ENCODE measurements at places on chromosomes 6 and 20.

GRCh38 chr20:49631856-49632418 is 64.0 kb upstream of the PTGIS start:
- DNase-seq, result no peak

DNA sequence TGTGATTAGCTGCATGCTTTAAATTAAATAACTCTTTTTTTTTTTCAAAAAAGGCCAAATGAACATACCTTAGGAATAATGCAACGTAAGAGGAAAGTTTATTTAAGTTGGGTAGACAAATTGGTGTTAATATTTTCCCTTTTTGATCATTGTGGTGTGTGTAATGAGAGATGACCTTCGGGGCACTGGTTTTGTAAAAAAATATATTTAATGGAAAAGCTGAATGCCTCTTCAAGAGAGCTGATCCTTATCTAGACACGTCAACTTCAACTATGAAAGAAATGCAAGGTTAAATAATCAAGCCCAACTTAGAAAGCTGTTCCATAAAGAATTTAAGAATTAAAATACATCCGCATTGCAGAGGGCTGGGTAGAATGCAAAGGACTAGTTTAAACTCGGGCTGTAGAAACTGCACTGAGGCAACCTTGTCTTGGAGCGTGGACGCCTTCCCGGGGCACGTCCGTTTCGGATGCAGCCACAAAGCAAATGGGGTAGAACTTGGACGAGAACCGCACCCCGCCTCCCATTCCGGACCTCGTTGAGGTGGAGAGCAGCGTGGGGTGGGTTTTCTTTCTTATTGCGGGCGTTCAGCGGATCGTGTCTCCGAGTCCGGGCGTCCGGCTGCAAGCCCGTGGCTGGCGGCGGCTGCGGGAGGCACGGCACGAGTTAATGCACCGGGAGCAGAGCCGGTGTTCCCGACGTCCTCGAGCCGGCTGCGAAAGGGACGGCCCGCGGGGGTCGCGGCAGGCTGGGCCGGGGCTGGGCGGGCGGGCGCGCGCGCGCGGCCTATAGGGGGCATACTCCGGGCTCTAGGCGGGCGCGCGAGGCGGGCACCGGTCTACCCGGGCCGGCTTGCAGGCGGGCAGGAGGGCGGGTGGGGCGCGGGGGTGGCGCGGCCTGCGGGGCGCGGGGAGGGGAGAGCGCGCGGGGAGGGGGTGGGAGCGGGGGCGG is 1.9 kb downstream of the JARID2 start:
- DNase-seq, result peak; percentile 72

- DNase-seq, result peak; percentile 26
These were observed 2.1 kb upstream of the VSX1 start for GRCh38 chr20:25083773-25084625.

DNA sequence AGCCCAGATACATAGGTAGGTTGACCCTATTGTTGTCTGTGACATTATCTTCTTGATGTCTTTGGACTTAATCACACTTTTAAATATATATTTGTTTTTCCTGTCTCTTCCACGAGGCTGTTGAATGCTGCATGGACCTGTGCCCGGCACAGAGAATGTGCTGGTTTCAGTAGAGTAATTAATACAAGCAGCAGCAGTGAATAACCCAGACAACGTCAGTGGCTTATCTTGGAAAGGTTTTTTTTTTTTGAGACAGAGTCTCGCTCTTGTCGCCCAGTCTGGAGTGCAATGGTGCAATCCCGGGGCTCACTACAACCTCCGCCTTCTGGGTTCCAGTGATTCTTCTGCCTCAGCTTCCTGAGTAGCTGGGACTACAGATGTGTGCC is 108.2 kb downstream of the CDH26 start:
- no peak for DNase-seq

DNA sequence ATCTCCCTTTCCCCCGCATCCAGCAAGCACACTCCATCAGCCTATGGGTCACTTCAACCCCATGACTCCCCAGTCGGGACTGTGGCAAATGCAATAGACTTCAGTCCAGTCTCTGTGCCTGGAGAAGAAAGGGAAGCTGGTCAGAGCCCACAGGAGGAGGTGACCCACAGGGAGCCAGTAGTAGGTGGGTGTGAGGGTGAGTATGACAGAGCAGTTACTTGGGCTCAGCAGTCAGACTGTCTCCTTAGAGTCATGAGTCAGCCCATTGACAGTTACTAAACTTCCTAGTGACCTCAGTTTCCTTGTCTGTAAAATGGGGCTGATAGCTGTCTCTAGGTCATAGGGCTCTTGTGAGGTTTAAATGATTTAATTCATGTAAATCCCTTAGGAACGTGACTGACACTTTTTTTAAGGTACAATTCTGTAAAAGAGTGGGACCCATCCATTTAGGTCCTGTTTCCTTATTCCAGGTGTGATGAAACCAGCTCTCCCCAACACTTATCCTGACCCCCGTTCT is 33.9 kb upstream of the HLA-C start:
- no peak for DNase-seq
